Left ventricle myocardium superior (tissue), 1 donor: ENCODE measurements at places on chromosomes 5 and 9.
A peak's percentile ranks its signal among the peaks of the same experiment; 100 is the strongest.

DNA sequence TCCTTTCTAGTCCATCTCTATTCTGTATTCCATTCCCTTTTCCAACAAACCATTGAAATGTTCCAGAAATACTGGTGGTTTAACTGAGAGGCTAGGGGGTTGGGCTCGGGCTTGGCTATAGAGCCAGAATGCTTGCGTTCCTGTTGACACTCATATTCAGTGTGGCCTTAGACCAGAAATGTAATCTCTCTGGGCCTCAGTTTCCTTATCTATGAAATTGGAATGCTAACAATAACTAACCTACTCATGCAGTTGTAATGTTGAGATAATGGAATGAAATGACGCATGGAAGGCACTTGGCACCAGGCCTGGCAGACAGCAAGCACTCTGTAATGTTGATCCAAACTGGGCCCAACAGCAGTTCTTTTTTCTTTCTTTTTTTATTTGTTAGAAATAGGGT lies 26.8 kb downstream of the JADE2 start:
- DNase-seq: peak; percentile 87

DNA sequence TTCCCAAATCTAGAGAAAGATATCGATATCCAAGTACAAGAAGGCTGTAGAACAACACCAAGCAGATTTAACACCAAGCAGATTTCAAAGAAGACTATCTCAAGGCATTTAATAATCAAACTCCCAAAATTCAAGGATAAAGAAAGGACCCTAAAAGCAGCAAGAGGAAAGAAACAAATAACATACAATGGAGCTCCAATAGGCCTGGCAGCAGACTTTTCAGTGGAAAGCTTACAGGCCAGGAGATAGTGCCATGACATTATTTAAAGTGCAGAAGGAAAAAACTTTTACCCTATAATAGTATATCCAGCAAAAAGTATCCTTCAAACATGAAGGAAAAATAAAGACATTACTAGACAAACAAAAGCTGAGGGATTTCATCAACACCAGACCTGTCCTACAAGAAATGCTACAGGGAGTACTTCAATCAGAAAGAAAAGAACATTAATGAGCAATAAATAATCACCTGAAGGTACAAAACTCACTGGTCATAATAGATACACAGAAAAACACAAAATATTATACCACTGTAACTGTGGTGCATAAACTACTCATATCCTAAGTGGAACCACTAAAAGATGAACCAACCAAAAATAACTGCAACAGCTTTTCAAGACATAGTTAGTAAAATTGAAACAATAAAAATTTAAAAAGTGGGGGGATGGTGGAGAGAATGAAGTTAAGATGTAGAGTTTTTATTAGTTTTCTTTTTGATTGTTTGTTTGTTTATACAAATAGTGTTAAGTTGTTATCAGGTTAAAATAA lies 267.2 kb downstream of the AUH start:
- DNase-seq: no peak

GRCh38 chr5:146068977-146069779 lies 36.2 kb downstream of the PLAC8L1 start:
- no peak for DNase-seq

- no peak for DNase-seq
Measured at GRCh38 chr9:126043681-126044080, 282.9 kb upstream of the MVB12B start.

- DNase-seq: no peak
Measured at GRCh38 chr5:124182133-124182532, 564.3 kb downstream of the ZNF608 start.

GRCh38 chr5:1161108-1161832 lies 40.1 kb upstream of the SLC6A19 start:
- no peak for DNase-seq

GRCh38 chr9:100426530-100427365 lies at the start of gene MSANTD3:
Gene MSANTD3 (plus strand): TSS chr9:100427143. CDS start chr9:100441939, 14,796 bp downstream.
- peak; percentile 86 for DNase-seq

GRCh38 chr5:124061663-124062062 lies 549.7 kb downstream of the CSNK1G3 start:
- DNase-seq: no peak

DNA sequence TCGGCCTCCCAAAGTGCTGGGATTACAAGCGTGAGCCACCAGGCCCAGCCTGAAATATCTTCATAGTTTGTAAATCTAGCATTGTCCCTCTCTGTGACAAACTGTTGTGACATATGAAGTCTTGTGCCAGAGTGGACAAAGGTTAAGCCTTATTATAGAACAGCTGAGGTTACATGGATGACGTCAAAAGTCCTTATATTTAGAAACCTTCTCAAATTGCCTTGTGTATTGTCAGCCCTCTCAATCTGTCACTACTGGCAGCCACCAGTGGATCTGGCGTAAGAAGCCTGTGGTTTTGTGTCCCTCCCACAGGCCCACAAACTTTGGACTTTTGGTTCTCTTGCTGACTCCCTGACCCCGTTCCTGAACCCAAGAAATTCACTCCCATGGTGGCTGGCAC lies 79.4 kb upstream of the CCDC112 start:
- DNase-seq: peak; percentile 45

- DNase-seq: peak; percentile 54
Measured at GRCh38 chr9:136170006-136170901, 34.7 kb downstream of the LHX3 start.

GRCh38 chr5:83672646-83673045 lies 48.0 kb downstream of the HAPLN1 start:
- DNase-seq: no peak

DNA sequence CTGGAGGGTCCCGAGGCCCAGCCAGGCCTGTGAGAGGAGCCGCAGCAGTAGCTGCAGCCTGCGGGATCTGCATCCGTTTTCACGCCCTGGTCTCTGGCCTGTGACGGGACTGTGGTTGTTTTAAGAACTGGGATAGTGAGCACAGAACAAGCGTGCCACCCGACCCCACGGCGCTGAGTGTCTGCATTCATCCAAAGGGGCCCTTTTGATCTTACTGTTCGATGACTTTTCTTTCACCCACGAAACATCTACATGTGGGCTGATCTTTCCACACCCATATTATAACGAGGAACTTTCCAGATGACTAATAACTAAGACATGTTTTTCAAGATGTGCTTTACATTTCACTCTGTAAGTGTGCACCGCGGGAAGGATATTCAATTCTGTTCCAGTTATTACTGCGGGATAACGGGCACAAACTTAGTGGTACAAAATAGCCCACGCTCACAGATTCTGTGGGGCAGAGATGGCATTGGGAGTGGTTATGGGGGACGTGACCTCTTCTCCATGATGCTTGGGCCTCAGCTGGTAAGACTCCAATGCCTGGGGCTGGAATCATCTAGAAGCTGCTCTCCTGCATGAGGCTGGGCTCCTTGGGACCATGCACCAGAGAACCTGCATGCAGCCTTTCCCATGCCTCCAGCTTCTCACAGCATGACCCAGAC lies 165.0 kb downstream of the SYK start:
- no peak for DNase-seq

DNA sequence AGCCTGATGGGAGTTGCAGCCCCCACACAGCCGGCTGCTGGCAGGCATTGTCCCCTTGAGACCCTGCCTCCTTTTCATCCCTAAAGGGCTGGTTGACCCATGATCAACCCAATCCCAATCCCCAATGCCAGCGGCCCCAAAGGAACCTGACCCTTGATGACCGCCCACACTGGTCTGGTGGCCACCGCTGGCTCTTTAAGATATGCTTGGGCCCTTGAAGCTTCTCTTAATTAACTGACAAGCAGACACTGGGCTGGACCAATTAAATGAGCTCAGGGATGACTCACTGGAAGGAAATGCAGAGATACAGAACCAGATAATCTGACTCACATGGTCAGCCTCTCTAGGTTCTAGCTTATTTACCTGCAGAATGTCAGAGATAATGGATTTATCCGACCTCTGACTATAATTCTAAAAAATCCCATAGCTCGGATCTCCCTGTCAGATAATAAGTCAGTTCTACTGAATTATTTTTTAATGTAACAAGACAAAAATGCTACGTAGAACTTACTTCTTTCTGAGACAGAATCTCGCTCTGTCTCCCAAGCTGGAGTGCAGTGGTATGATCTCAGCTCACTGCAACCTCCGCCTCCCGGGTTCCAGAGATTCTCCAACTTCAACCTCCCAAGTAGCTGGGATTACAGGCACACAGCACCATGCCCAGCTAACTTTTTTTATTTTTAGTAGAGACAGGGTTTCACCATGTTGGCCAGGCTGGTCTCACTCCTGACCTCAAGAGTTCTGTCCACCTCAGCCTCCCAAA lies 11.1 kb upstream of the MLANA start:
- DNase-seq: no peak

GRCh38 chr9:27276193-27277030 lies 20.5 kb downstream of the EQTN start:
- no peak for DNase-seq

DNA sequence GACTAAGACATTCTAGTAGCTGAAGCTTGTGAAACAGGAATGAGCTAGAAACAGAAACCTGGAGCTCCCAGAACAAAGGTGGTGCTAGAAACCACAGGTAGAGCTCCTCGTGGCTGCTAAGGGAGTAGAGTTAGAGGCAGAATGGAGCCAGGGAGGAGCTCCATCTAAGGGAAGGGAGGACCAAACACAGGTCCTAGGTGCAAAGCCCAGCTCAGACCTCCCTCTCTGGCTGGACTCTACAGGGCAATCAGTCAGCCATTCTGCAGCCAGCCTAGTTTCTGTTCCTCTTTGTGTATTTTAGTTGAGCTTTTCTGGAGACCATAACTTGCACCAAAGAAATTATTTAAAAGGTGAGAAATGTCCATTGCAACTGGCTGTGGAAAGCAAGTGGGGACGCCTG lies 70.4 kb downstream of the CRB2 start:
- DNase-seq: no peak

GRCh38 chr9:18605766-18606180 lies 131.8 kb downstream of the ADAMTSL1 start:
- DNase-seq: peak; percentile 44

DNA sequence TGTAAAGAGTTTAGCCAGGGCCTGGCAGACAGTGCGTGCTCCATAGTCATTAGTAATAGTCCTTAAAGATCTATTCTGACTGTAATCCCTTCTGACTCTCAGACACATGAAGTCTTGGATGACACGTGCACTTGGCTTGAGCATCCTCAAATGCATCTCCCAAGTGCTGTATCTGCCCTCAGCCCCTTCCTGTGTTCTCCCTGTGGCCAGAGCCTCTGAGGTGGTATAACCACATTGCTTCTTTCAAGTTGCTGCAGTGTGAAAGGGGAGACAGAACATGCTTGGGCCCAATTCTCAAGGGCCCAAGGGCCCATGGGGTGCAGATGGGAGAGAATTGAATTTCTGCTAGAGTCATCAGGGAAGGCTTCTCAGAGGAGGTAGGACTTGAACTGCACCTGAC lies 30.1 kb upstream of the HAND1 start:
- DNase-seq: no peak

DNA sequence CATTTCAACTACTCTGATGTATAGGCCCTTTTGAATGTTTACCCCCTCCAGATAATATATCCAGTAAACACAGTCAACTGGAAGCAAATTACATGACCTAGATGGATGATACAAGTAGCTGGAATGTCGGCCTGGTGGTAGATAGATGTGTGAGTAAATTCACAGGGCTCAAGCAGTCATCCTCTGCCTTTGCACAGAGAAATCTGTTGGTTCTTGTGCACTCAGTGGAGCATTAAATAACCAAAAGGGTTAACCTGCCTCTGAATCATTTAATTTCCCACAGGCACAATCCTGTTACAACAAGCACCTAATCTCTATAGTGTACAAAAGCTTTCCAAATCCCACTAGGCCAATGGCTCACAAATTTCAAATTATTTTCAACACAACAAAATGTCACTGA lies 668.3 kb downstream of the DNAH5 start:
- no peak for DNase-seq

GRCh38 chr9:131856105-131856504 lies 116.2 kb upstream of the RAPGEF1 start:
- DNase-seq: no peak

DNA sequence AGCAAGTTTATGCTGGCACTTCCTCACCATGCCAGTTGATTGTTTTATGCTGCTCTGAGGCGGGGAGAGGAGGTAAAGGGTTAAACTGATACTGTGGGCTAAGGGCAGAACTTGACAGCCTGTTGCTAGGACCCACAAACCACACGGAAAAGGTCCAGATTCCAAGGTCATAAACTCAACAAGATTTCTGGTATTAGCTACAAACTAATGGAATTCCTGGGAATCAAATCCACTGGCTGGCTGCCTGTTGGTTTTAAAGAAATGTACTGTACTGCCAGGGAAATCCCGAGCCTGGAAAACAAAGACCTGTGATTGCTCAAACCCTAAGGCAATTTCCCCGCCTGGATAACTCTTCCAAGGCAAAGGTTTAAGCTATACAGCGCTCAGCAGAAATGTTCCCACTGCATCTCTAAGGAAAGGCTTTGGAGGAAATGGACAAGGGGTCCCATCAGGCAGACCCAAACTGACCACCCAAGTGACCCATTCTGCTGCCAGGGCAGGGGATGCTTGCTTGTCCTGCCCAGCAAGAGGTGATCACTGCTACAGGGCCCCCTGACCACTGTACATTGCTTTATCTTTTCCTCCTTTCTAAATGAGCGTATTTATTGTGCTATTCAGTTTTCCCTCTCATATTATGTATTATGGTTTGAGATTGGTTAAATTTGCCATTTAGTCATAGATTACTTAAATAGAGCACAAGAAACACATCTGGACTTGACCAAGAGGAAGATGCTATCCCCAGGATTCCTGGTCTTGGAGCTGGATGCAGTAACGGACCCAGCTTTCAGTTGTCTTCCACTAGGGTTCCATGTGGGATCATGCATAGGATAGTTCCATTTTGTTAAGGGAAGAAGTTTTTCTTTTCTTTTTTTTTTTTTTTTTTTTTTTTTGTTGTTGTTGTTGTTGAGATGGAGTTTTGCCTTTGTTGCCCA lies 124.3 kb downstream of the SUSD1 start:
- no peak for DNase-seq

- DNase-seq: no peak
Measured at GRCh38 chr9:124940521-124940893, 376 bp downstream of the GOLGA1 start.

DNA sequence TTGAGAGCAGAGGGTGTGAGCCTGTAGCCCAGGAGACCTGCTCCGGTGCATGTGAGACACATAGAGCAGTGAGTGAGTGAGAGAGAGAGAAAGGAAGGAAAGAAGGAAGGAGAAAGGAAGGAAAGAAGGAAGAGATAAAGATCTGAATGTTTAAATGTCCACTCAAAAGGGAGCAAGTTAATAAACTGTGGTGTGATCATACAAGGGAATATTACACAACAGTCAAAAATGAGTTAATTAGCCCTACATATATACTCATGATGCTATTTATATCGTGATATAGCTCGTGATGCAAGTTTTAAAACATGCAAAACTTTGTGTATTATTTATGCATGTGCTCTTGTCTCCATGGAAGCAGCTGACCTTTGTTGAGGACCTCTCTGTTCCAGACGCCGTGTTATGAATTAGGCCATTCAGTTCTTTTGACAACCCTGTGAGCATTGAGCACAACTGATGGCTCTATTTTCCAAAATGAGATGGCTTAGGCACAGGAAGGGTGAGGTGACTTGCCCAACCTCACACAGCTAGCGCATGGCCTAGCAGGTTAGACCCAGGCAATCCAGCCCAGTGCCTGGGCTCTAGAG lies 70.6 kb downstream of the HMCN2 start:
- no peak for DNase-seq
